Activated CD4-positive, alpha-beta T cell treated with anti-CD3 and anti-CD28 coated beads, Interleukin-2, amount 10 ng/mL, durations not matched to agents 24 days and 14 days (primary cell): ENCODE measurements at places on chromosomes 4 and X. TPM values are rescaled to one million over a fixed set of nuclear protein-coding genes. Genes with fewer than 3 reads are reported as not detected.

ZNF157 gene
- 0.31 and 0.40 TPM in 2 replicates for total RNA-seq

PRR32 gene
- not detected in 2 replicates for total RNA-seq

FAM47E gene
- total RNA-seq: not detected in 2 replicates

DNA sequence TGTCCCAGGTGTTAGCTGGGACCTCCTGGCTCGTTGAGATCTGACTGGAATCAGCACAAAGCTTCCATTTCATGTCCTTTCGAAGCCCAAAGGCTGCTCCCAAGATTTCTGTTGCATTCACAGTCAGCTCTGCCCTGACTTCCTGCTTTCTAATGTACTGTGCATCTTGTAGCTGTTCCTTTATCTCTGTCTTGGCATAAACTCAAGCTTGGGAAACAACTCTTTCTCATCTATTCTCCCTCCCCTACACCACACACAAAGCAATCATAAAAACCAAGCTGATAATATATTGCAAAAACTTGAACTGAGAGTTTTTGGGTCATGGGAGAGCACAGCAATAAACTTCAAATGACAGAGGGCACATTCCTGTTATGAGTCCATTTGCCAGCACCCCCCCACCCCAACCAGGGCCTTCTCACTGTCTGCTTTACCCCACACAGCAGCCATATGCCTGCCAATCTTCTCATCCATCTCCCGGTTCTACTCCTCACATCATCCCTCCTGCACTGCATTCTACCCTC is 76.3 kb downstream of the SYNPO2 start:
- no peak for DNase-seq

DNA sequence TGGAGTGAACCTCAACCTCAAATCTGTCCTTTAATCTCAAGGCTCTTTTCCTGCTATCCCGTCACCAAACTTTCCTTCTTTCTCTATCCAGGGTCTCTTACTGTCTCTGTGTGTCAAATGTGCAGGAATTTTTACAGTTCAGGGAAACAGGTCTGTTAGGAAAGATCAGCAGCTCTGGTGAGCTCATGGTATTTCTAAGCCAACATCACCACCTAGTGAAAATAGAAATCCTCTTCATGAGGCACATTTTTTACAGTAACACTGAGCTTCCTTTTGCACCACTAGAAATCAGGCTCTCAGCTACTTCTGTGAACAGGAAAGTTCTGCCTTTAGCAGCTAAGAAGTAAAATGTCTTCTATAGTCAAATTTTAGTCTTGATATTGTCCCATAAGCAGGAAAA is 39.6 kb downstream of the NUDT11 start:
- no peak for DNase-seq

- no peak for DNase-seq
Observed at GRCh38 chr4:10521424-10521823, 64.2 kb upstream of the ZNF518B start.

DNA sequence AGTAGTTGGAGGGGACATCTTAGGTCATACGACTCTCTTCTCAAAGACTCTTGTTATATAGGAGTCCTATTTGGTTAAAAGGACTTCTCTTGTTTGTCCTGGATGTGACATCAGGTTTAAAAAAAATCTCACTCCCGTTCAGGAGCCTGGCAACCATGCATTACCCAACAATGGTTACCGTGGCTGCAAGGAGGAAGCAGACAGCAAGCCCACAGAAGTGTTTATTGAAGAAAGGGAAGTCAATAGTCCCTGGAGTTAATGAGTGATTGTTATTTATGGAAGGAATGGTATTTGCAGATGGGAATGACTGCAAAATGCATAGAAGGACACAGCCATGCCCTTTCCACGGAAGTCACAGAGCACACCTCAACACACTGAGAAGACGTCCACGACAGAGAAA is 75.9 kb upstream of the ENPP6 start:
- peak; percentile 66 for DNase-seq

DNA sequence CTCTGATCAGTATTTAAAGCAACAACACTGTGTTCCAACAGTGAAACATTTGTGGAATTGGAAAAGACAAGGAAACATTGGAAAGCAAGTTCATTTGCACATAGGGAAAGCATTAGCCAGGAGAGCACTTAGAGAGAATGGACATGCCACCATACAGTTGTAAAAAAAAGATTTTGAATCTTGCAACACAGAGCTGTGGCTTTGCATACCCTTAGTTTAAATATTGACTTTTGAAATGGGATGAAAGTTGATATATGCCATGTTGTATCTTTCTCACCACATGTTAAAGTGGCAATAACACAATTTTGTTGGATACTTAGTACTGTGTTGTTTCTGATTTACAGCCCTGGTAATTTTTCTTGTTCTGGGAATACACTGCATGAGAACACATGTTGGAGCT is 208.1 kb downstream of the BMPR1B start:
- no peak for DNase-seq

DNA sequence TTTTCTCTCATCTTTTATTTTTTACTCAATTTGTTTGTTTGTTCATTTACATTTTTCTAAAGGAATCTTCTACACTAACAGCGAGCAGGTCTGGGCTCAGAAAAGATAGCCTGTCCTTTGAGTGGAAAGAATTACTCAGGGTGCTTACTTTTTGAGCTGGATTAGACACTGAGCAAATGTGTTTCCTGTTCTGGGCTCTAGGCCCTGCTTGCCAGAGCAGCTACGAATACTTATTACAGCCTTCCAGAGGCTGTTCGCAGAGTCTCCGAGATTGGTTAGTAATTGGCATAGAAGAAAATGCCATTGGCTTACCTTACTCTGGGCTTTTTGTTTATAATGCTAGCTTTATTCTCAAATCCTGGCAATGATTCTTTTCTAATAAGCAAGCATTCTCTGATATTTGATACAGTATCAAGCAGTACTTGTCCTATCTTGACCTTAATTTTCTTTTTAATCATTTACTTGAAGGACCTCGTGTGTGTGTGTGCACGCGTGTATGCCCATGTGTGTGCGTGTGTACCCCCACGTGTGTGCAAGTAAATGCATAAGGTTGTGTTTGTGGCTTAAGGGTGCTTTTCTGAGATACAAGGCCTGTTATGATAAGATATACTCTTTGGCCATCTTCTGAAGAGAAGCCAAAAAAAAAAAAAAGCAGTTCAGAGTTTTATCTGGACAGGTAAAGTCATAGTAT is 76.2 kb upstream of the GRXCR1 start:
- no peak for DNase-seq

- no peak for DNase-seq
Observed at GRCh38 chr4:58214376-58214775, 1104.2 kb upstream of the IGFBP7 start.

- no peak for DNase-seq
Observed at GRCh38 chrX:127305013-127305412, 485.5 kb downstream of the PRR32 start.
